ENCODE measurements at places on chromosomes 6 and 20.
A peak's percentile ranks its signal among the peaks of the same experiment; 100 is the strongest.

- no peak for DNase-seq
Measured at GRCh38 chr20:3011752-3012151, 31.7 kb upstream of the GNRH2 start.

- peak; percentile 37 for DNase-seq
Measured at GRCh38 chr6:154370545-154370944, 13.9 kb upstream of the IPCEF1 start.

- DNase-seq: no peak
Measured at GRCh38 chr6:20024316-20024673, 187.1 kb downstream of the ID4 start.

GRCh38 chr6:7953753-7954152 lies 43.2 kb upstream of the TXNDC5 start:
- no peak for DNase-seq

DNA sequence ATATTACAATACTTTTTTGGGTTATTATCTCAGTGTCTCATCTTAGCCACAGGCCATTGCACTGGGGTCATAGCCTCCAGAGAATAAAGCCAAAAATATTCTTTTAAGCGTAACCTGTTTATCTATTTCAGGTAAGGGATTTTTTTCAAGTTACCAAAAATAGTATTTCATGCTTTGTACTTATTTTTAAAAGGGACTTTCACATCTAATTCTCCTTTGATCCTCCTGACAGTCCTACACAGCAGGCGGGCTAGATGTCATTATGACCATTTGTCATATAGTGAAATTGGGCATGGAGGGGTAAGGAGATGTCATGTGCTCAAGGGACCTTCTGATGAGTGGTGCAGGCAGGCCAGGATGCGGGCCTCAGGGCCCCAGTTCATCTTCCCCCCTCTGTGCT lies 68.9 kb downstream of the TBC1D7 start:
- DNase-seq: peak; percentile 52

- no peak for DNase-seq
Measured at GRCh38 chr6:36925809-36926208, 28.7 kb upstream of the PI16 start.

DNA sequence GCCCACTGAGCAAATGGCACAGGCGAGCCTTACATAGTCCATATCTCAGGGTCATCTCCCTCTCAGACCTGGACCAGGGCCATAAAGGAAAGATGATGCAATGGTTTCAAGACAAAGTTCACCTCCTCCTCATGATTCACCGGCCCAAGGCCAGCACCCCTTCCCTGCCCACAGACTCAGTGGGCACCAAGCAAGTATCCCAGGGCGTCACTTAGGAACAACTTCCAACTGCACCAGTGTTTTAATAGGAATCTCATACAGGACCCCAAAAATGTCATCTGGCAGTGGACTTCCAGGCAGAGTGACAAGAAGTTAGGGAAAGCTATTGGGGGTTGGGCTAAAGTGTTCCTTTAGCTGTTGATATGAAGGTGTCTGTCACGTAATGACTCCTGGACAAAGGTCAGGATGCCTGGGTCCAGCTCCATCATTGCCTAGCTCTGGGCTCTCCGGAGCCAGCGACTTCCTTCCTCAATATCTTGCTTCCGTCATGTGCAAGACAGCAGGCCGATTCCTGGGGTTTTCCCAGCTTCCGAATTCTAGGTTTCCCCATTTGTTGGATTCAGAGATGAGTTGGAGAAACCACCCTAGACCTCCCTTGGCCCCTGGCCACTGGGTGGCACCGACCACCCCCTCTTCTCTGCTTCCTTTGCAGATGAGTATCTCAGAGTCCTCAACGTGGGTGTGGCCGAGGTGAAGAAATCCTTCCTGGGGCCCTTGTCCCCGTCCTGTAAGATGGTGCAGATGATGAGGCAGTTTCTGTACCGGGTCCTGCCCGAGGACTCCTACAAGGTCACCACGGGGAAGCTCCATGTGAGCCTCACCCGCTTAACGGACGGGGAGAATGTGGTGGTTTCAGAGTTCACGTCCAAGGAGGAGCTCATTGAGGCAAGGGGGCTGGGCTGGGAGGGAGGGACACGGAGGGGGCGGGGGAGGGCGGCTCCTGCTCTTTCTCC lies 21.1 kb downstream of the PNPLA1 start:
- DNase-seq: no peak

GRCh38 chr6:562052-562676 lies 94.7 kb downstream of the HUS1B start:
- no peak for DNase-seq

DNA sequence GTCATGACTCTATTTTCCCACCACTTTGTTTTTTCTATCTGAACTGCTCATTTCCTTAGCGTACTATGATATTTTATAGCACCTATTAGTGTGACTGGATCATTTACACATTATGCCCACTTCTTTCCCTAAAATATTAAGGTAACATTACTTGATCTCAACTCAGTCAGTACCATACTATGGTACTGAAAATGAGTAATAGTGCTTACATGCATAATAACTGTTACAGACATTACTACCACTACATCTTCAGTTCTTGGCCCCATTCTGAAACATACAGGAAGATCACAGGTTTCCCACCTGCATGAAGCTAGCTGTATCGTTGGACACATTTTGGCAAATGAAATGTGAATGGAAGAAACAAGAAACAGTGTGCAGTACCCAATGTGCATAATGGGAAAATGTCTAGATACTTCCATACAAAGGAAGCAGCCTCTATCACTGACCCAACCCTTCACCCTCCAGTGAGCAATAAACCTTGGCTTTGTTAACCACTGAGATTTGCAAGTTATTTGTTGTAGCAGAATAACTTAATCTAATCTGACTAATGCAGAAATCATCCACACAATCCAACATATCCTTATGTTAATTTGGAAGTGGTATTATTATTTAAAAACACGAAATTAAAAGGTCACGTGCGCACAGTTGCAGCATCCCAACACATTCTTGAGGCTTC lies 108.6 kb upstream of the DOK5 start:
- DNase-seq: no peak

GRCh38 chr6:127376685-127377084 lies 33.3 kb upstream of the ECHDC1 start:
- DNase-seq: no peak

- DNase-seq: peak; percentile 25
Measured at GRCh38 chr6:98840996-98841513, 6.7 kb downstream of the POU3F2 start.

All from eye (tissue), 1 donor.